Esophagus squamous epithelium (tissue), 5 donors: ENCODE measurements at places on chromosomes 3 and 15.

GRCh38 chr3:124118397-124118796, 126.5 kb upstream of the ROPN1 start:
- DNase-seq, result no peak

DNA sequence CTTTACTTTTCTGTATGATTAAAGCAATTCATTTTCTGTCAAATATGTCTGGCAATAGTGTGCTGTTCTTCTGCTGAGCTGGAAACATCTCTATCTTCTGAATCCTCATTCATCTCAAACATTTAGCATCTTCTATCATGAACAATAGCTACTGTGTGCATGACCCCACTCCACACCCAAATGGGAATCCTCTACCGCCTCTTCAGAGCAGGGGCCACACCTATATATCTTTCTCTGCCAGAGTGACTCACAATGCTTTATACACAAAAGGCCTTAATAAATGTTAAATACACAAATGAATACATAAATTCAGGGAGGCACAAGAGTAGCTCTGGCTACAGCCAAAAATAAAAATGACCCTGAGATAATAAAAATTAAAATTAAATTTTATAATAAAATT, 8.0 kb downstream of the ALDH1A2 start:
- no peak for DNase-seq

DNA sequence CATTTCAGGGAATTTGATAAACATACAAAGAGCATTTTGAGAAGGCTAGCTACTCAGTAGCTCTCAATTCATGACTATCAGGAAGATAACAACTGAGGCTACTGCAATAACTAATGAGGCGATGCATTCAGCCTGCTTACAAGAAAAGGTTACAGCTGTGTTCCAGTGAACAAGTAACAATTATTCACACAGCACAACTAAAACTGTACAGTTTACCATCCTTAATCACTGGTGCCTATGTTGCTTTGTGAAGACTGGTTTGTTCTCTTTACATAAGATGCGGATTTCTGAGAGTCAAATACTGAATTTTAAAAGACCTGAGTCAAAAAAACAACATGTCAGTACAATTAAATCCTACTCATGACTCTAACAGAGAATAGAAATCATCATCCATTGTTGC, 526.3 kb downstream of the OTOL1 start:
- no peak for DNase-seq

- no peak for DNase-seq
These were observed 94.7 kb downstream of the STAG1 start for GRCh38 chr3:136657526-136657925.

- DNase-seq, result no peak
These were observed 208.9 kb upstream of the COL8A1 start for GRCh38 chr3:99429502-99429901.

DNA sequence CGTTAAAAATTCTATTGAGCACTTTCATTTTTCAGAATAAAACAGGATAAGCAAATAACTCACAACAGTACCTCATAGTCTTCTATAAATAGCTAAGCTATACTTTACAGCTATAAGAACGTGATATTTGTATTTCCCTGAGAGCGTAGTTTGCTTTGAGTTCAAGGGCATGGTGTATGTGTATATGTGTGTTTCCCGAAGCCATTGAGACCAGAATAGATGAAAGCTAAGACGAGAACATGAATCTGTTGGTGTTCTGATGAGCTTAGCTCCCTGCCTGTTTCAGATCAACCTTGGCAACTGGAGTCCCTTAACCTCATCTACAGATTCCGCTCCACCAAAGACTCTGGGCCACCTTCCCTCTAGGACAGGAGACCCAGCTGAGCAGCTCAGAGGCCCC, 59.5 kb upstream of the MCF2L2 start:
- DNase-seq, result no peak

DNA sequence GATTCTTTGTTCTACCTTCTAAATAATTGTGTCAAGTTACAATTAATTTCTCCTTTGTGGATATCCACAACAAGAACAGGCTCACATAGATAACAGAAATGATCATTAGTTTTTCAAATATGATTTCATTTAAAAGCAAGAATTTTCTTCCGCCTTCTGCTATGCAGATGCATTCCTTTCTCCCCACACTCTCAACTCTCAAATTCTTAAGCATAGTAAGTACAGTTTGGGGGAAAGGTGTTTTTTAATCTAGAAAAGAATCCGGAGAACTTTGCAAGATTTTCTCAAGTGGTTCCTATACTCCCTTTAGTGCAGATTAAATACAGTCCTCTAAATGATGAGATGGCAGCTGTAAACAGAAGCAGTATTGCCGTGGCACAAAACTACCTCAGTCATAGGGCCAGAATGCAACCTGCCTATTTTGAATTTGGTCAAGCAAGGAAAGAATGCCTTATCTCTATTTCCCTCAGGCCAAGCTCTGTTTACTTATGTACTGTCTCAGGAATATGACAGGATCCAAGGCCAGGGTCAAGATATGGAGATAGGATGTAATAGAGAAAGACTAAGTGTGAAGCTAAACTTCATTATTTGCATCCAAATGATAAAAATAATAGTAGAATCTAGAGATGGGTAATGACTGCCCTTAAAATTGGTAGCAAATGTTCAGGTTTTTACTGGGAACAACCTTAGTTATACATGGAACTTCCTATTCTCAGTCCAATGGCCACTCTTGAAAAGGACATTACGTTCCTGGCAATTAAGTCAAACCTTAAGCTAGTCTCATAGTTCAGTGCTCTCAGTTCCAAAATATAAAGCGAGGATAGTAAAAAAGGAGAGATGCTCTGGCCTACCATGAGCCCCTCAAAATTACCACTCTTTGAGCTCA, 77.3 kb upstream of the PHLDB2 start:
- DNase-seq, result no peak

DNA sequence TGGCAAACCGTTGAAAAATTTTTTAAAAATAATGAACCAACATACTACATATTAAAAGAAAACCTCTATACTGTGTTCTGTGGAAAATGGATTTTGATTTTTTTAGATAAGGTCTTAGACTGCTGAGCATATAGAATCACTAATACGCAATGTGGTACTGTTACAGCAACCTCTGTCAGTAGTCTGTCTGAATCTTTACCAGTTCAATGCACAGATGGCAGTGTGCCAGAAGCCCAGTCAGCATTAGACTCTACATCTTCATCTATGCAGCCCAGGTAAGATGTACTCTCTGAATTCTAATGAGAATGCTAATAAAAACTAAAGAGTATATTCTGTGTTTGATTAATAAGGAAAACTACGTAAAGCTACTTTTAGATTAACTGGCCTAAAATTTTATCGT, 31.3 kb upstream of the FAH start:
- DNase-seq, result no peak

- DNase-seq, result no peak
These were observed 555 bp downstream of the TM2D3 start for GRCh38 chr15:101651554-101652097.

DNA sequence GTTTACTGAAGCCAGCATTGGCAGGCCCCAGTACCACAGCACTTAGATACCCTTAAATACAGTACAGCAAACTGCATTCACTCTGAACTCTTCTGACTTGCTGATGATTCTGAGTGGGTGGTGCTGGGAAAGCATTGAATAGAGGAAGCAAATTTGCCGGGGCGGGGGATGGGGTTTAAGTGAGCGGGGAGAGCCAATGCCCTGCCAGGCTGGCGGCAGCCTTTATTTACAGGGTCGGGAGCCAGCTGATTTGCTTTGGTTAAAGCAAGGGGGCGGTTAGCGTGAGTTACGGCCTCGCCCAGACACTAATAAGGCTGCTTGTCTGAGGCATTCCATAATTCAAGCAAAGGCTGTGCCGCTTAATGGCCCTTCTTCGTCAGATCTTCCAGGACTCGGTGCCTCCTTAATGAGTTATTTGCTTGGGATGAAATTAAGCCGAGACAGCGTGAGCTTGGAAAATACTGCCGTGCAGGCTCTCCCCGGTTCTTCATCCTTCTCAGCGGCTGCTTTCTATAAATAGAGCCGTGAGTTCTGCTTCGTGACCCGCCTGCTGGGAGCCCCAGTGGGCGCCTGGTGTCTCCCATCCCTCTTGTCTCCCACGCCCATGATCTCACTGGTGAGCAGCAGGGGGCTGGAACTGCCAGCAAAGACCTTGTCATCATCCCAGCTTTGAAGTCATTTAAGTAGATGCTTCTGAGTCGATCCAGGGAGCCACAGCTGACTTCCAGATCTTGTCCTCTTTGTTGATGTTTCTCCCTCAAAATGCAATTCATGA, 25.8 kb downstream of the SPSB4 start:
- no peak for DNase-seq
